PC-3 (cell line): ENCODE measurements at places on chromosomes 3 and 15. TPM values are rescaled to one million over a fixed set of nuclear protein-coding genes. Genes with fewer than 3 reads are reported as not detected.

The FBXL2 gene
- total RNA-seq = 7.2 and 9.4 TPM in 2 replicates

The SETD2 gene
- total RNA-seq = 23.6 and 24.1 TPM in 2 replicates

The GOLGA8J gene
- total RNA-seq = not detected in 2 replicates

The NANOGP8 gene
- not detected in 2 replicates for total RNA-seq

The LRTM1 gene
- total RNA-seq = not detected in 2 replicates

The ROPN1 gene
- total RNA-seq = not detected in 2 replicates

The C3orf20 gene
- not detected in 2 replicates for total RNA-seq
